MCF 10A (cell line): ENCODE measurements at places on chromosomes 5 and 9.
A peak's percentile ranks its signal among the peaks of the same experiment; 100 is the strongest.

DNA sequence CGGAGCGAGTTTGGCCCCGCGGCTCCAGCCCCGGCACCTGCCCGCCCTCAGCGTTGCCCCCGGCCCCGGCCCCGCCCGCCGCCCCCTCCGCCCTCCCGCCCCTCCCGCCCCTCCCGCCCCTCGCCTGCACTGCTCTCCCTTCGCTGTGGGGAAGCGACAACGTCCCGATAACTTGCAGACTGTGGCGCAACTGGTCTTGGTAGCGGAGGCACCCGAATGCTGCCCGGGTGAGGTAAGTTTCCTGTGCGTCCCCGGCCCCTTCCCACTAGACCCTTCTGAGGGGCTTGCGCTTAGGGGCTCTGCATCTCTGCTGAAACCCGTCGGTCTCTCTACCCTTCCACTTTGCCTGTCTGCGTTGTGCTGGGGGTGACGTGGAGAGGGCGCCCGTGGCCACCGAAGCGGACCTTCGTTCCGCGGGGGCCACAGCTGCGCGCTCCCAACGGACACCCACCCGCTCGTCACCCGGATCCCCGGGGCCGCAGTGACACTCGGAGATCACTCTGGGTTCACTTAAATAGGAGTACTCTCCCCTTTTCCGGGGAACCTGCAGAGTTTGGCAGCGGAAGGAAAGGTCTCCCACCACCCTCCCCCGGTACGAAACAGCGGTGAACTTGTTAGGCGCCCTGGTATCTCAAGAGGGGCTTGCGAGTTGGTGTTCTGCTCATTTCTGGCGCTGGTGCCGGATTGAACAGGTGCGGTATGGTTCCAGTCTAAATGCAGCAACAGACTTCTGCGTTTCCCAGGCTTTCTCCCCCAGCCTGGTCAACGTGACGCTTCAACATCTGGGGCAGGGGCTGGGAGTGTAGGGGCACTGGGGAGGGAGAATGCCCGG is 707 bp downstream of the PIP5K1B start:
- no peak for DNase-seq

GRCh38 chr9:23596913-23597634 is 229.0 kb downstream of the ELAVL2 start:
- DNase-seq, result no peak

GRCh38 chr9:34123682-34124081 is 2.8 kb downstream of the DCAF12 start:
- DNase-seq, result no peak

GRCh38 chr5:176405656-176406435 is 10.5 kb downstream of the CLTB start:
- DNase-seq, result no peak

DNA sequence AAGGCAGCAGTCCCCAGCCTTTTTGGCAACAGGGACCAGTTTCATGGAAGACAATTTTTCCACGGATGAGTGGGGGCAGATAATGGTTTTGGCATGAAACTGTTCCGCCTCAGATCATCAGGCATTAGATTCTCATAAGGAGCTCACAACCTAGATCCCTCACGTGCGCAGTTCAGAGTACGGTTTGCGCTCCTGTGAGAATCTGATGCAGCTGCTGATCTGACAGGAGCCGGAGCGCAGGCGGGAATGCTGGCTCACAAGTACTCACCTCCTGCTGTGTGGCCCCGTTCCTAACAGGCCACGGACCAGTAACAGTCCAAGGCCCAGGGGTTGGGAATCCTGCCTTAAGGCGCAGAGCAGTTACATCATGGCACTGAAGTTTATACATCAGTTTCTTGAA is 3.3 kb upstream of the BRD3 start:
- DNase-seq, result no peak

DNA sequence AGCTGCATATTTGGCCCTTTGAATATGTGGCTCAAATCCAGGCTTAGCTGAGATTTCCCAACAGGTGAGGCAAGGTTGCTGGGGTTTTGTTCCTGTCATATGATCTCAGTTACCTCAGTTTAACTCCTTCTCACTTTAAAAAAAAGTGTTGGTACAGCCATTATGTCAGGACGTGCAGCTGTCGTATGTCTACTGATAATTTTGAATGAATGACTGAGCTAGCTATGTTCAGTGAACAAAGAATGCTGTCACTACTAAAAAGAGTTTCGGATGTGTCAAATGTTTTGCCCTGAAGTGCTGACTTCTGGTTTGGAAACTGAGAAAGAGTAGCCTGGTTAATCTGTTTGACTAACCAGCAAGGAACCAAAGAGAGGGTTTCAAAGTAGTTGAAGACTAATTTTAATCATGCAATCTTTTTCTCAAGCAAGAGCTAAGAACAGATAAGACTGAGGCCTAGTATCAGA is 106.3 kb upstream of the NR3C1 start:
- DNase-seq, result peak; percentile 52

DNA sequence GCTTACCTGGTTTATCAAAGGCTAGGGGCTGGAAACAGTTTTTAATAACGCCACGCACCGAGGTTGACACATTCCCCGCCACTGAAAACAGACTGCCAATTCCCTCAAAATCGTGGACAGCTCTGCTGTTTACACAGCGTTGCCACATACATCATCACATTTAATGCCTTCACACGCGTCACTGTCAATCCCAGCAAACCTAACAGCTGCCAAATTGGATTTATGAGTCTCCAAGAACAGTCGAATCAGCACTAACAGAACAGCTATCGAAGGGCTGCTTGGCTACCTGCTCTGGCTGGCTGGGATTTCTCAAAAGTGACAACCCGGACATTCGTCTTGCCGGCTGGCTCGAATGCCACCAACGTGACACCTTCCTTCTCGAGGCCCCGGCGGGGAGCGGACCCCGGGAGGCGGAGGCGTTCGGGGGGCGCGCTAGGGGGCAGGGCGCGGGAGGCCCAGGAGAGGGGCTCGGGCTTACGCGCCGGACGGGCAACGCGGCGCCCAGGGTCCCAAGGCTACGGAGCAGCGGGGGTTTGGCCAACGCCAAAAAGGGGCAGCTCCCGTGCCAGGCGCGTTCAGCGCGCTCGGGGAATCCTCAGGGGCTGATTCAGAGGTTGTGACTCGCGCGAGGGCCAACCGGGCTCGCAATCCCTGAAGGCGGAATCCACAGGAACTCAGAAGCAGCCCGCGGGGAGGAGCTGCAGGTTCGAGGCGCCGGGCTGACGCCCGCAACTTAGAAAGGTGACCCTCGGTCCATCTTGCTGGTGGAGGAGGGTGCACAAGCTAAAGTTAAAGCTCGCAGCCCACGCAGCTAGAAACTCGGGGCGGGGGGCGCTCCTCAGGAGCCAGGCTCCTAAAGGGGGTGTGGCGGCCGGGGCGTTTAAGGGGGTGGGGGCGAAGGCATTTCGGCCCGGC is 1.2 kb downstream of the CDC14B start:
- peak; percentile 30 for DNase-seq

DNA sequence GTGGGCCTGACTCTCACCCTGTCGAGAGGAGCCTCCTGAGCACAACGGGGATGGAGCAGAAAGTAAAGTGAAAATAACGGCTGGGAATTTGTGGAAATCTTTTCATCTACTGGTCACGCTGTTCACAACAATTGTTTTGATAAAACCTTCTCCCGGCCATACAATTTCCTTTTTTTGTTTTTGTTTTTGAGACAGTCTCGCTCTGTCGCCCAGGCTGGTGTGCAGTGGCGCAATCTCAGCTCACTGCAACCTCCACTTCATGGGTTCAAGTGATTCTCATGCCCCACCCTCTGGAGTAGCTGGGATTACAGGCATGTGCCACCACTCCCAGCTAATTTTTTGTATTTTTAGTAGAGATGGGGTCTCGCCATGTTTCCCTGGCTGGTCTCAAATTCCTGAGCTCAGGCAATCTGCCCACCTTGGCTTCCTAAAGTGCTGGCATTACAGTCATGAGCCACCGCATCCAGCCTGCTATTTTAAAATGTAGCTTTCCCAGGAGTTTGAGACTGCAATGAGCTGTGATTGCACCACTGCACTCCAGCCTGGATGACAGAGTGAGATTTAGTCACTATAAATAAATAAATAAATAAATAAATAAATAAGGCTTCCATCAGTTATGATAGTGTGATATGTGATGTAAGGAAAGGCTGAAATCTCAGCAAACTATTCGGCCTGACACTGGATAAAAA is 73.5 kb upstream of the PTGER4 start:
- no peak for DNase-seq
